ENCODE measurements at places on chromosomes 7 and 10.

GRCh38 chr10:80596391-80597257 lies 58.9 kb downstream of the SH2D4B start:
- DNase-seq, result no peak

DNA sequence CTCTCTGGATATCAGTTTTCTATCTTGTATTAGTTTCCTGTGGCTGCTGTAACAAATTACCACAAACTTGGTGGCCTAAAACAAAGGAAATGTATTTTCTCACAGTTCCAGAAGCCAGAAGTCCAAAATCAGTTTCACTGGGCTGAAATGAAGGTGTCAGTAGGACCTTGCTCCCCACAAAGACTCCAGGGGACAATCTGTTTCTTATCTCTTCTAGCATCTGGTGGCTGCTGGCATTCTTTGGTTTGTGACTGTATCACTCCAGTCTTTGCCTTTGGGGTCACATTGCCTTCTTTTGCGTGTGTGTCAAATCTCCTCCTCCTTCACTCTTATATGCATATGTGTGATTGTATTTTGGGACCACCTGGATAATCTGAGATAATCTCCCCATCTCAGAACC lies 153.0 kb upstream of the PRPS1L1 start:
- no peak for DNase-seq

DNA sequence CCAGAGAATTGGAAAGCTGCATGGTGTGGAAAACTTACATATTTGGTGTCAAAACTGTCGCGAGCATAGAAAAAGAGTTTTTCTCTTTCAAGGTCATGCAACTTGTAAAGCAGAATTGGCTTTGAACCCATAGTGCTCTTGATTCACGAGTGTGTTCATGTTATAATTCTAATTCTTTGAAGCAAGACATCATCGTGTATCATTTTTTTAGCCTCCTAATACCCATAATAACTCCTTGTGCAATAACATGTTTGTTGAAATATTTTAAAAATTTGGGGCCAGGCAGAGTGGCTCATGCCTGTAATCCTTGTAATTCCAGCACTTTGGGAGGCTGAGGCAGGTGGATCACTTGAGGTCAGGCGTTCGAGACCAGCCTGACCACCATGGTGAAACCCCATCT lies 4.2 kb downstream of the CCL24 start:
- no peak for DNase-seq

GRCh38 chr7:7190142-7190541 lies 7.8 kb downstream of the C1GALT1 start:
- DNase-seq, result no peak

GRCh38 chr7:141074997-141075396 lies 1.1 kb downstream of the TMEM178B start:
- DNase-seq, result no peak

GRCh38 chr10:35561715-35562114 lies 43.4 kb upstream of the GJD4 start:
- no peak for DNase-seq

Measured in activated CD4-positive, alpha-beta T cell treated with anti-CD3 and anti-CD28 coated beads for 1 hour (primary cell).